ENCODE measurements at places on chromosomes 7 and 10.

- no peak for DNase-seq
These were observed 128.9 kb downstream of the VIPR2 start for GRCh38 chr7:159015454-159016410.

- DNase-seq, result no peak
These were observed 12.5 kb downstream of the GPER1 start for GRCh38 chr7:1100386-1100785.

DNA sequence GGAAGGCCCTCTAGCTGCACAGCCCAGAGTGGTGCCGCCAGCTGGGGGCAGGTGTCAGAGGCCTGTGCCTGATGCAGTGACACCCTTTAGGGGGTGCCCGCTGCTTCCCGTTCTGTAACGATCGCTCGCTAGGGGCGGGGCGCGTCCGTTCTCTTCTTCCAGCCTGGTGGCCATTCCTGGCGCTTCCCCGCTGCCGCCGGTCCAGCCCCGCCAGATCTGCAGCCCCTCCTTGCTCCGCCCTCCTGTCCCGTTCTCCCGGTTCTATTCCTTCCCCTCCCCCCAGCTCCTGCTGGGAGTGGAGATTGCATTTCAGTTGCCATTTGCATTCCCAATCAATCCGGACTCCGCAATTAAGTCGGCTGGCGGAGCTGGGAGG, 39.2 kb downstream of the AGAP3 start:
- DNase-seq, result no peak

DNA sequence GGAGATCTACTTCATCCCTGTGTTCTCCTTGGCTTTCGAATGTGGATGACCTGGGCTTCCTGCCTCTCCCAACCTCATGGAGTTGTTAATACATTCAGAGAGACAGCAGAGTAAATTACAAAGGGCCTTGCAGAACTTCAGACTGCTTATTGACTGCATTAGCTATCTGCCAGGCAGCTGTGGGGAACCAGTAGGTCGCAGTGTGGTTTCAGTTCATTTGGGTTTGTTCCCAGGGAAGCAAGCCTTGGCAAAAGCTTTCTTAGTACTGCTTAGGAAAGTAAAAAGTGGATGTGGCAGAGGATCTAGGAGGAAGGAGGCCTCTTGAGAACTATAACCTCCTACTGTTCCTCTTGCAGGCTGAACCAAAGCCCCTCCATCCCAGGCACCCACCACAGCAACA, 9.2 kb downstream of the NPFFR1 start:
- no peak for DNase-seq

DNA sequence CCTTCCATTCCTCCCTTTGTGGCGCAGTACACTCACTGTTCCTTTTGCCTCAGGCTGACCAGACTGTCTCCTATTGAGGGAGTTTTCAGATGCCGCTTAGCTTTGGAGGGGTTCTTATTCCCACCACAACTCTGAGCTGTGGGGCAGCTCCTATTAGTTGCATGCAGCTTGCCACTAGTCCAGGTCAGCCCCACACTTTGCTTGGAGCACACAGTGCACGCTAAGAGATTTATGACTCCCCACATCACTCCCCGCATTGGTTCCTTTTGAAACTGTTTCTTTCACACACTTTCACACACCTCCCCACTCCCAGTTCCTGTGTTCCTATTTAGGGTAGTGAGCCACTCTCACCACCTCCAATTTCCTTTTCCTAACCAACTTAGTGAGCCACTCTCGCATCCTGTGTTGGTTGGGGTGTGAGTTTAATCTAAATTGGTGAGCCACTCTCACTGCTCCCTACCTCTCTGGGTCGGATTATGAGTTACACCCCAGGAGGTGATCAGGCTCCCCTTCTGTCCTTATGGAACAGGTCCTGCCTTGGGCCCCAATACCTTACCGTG, 10.4 kb upstream of the ZNF485 start:
- no peak for DNase-seq

DNA sequence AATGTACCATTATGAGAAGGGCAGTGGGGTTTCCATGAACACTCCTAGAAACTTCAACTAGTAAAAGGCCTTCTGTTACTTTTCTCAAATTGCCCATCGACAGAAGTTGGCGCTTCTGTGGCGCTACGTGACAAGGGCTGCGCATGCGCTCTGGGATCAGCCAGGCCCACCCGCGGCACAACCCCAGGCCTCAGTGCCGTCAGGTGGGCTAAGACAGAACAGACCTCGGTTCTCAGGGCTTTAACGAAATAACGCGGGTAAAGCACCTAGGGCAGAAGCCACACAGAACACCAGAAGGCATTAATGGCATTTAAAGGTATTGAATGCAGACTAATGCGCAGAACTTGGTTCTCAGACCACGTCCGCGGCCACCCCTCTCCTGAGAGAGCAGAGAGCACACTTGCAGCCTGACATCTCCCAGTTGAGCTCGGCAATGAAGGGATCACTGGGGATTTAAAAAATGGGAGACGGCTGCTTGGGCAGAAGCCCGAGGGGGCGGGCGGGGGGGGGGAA, 67.6 kb upstream of the CTNNA3 start:
- DNase-seq, result peak; percentile 67

DNA sequence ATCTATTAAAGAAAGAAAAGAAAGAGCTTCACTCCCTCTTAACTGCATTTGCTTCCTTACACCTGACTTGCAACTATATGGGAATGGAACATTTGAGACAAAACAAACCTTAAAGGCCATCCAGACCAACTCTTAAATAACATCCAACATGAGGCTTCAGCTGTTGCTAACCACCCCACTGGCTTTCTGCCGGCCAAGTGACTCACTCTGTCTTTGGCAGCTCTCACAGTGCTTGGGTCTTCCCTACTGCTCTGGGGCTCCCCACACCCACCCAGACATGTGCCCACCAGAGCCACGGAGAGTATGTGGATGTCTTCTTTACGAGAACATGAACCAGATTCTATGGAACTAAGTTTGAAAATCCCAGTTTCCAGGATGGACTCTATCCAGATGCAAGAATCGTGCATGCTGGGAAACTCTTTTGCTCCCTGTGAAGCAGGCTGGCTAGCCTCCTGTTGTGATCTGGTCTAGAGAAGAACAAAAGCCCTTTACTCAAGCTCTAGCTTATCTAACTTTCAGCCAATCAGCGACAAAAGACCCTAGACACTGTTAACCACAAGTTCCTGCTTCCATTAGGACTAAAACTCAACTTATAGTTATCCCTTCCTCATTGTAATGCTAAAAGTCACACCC, 245.7 kb downstream of the TCERG1L start:
- no peak for DNase-seq

DNA sequence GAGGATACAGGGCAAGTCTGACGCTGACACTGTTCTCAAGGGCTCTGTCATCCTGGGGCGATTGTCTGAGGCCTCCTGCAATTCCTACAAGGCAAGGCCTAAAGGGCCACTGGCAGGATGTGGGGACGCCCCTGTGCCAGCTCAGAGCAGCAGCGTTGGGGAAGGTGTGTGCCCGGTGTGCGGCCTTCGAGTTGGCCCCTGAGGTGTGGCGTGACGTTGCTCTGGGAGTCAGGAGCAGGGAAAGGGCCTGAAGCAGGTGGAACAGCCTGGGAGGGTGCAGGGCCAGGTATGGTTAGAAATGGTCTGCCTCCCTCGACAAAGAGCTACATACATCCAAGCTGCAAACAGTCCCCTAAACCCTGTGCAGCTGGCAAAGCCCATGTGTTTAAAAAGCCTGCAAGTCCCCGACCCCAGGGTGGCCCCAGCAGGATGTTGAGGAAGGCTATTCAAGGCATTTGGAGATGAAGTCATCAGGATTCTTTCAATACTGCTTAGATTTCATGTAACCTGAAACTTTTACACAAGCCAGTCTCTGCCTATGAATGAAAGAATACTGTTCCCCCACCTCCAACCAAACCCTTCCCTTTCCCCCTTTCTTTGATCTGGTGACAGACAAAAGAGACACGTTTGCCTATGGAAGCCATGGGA, 142.5 kb upstream of the TNS3 start:
- DNase-seq, result no peak

DNA sequence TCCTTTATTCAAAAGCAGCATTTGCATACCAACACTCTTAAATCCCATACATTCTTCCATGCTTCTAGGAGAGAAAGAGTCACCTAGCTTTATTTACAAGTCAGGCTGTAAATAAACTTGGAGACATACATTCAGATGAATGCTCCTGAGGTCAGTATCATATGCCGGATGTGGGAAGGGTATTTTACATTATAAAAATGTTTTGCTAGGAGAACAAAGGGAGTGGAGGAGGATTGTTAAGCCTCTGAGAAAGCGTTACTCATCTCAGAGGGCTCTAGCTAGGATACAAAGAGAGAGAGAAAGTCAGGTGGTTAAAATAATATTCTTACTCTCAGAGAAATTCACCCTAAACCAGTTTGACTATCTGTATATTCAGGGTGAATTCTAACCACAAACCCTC, 300.9 kb upstream of the NPSR1 start:
- no peak for DNase-seq

All from activated CD8-positive, alpha-beta memory T cell treated with anti-CD3 and anti-CD28 coated beads for 4 hours (primary cell).